ENCODE measurements at places on chromosomes 11 and 22.

GRCh38 chr22:48496226-48496845 lies 1331.3 kb downstream of the BRD1 start:
- no peak for DNase-seq

GRCh38 chr22:50503475-50504145 lies 3.9 kb downstream of the LMF2 start:
- DNase-seq: no peak

DNA sequence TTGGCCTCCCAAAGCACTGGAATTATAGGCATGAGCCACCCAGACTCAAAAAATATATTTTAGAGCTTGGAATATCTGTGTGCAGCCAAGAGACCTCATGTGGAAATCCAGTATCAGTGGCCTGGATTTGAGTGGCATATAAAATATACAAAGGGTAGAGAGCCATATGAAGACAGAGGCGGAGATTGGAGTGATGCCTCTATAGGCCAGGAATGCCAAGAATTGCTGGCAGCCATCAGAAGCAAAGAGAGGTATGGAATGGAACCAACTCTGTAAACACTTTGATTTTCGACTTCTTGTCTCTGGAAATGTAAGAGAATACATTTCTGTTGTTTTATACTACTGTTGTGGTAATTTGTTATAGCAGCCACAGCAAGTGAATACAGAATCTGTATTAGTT lies 123.0 kb downstream of the PLEKHA7 start:
- no peak for DNase-seq

DNA sequence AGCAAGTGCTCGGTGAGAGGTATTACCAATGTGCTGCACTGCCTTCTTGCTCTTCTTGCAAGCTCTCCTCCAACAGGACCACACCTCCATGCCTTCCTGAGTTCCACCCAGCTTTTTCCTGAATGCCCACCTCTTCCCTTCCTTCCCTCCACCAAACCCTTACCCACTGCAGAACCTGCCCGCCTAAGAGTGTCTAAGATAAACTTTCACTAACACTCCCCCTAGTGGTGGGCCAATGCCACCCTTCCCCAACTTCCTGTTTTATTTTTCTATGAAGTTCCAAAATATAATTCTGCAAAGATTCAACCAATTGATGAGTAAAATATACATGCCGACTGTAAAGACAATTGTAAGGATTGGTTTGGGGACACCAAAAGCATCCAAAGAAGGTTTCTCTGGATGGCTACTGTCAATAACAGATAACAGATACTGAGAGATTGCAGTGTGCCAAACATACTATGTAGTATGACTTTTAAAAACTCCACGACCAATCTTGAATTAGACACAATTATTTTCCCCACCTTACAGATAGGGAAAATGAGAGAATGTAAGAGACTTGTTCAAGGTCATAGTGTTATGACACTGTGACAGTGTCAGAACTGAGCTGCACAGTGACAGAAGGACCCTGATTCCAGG lies 38.6 kb upstream of the BMAL1 start:
- peak; percentile 55 for DNase-seq

DNA sequence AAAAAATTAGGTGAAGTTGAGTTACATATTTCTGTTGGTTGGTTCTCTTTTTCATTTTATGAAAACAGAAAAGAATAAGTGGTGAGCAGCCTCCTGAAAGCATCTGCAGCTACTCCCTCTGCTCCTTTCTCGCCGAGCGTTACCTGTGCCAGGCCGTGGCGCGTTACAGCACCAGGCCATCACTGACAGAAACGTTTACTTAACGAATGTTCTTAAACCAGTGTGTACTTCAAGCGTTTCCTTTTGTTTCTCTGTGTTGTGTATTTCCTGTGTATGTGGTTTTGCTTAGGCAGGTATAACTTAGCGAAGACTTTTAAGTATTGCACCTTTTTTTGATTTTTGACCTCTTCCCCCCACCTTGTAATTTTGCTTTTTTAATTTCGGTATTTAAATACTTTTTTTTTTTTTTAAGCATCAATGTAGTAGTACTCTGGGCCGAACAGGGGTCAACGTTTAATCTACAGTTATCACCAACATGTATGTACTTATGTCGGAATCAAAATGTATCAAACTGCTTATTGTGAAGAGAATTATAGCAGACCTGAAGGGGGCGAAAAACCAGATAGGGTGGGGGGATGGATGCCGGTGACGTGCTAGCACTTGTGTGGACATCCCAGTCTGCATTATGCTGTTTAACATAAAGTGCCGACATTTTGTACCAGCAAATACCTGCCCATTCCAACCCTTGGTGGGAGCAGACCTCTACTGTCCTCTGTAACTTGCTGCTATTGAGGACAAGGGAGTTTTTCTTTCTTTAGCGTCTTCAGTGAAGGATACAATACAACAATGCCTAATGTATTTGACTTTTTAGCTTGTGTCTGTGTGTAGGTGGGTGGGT lies 21.6 kb upstream of the ADSL start:
- peak; percentile 64 for DNase-seq
